ENCODE measurements at places on chromosomes 3 and 15.

DNA sequence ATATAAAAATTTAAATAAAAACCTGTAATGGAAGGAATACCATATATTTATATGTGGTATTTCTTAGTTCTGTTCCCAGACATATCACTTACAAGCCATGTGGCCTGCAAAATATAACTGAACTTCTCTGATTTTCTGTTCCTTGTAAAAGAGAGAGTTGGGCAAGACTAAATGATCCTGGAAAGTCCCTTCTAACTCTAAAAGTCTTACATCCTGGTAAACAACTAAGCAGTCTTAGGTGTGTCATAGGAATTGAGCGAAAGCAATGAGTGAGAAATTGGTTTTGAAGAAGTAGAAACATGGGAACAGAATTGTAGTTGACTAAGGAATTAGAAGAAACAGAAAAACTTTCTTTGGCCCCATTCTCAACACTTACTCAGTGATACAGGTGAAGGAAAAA is 25.3 kb upstream of the IL20RB start:
- DNase-seq: no peak

DNA sequence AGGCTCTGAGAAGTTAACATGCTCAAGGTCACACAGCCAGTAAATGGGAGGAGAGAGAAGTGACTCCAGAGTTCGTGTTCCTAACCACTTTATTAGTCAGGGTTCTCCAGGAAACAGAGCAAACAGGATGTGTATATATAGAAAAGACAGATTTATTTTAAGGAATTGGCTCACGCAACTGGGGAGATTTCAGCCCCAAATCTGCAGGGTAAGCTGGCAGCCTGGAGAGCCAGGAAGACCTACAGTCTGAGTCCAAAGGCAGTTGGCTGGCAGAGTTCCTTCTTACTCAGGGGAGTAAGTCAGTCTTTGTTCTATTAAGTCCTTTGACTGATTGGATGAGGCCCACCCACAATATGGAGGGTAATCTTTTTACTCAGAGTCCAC is 118.2 kb upstream of the PROK2 start:
- no peak for DNase-seq

DNA sequence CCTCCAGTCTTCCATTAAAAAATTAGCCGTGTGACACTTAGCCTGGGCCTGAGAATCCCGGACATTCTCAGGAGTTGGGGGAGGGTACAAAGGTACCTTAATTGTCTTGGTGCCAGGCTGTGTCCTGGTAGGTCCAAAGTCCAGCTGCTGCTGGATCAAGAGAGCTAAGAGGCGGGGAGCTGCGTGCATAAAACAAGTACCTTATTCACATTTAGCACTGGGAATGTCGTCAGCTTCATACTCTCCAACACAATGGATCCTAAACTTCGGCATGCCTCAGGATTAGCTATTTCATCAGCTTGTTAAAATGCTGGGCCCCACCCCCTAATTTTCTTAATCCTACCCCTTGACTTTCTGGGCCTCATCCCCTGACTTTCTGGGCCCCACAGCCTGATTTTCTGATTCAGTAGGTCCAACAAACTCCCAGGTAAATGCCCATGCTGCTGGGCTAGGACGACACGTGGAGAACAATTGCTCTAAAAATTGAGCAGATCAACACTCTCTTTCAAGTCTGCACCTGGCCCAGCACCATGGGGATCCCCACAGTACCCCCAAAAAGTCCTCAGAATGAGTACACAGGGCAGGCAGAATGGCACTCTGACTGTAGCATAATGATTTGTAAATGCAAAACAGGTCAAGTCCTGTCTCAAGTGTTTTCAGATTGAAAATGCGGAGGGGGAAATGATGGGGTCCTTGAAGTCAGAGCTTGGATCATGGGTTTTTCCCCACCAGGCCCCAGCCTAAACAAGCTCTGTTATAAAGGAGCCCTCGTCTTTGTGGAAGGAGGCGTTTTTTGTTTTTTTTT is 5.6 kb upstream of the AEN start:
- no peak for DNase-seq

- no peak for DNase-seq
Observed at GRCh38 chr3:6448011-6448410, 412.9 kb upstream of the GRM7 start.

DNA sequence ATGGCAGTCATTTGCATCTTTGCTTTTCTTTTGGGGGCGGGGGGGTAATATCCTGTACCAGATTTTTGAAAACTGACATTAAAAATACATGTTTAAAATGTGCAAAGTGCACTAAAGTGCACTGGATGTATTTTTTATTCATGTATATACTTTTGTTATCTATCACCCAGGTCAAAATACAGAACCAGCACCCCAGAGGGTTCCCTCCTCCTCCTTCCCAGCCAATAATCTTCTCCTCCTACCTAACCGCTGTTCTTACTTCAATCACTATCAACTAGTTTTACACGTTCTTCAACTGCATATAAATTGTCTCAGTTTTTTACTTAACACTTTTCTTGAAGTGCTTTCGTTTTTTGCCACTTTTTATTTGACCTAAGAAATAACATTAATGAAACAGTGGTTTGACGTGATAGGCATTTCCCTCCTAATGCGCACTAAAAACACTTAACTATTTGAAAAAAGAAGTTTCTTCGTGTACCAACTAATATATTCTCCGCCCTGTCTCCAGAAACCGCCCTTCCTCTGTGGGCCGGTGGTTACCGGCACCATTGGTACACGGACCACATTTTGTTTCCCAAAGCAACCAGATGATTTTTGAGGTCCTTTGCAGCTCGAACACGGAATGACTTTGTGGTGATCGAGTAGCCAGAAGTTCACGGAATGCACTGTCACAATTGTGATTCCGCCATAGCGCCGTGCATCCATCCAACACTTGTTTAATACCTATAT is 836 bp upstream of the AKAP13 start:
- peak; percentile 33 for DNase-seq

GRCh38 chr3:117926819-117927218 is 1107.8 kb downstream of the IGSF11 start:
- DNase-seq: no peak

DNA sequence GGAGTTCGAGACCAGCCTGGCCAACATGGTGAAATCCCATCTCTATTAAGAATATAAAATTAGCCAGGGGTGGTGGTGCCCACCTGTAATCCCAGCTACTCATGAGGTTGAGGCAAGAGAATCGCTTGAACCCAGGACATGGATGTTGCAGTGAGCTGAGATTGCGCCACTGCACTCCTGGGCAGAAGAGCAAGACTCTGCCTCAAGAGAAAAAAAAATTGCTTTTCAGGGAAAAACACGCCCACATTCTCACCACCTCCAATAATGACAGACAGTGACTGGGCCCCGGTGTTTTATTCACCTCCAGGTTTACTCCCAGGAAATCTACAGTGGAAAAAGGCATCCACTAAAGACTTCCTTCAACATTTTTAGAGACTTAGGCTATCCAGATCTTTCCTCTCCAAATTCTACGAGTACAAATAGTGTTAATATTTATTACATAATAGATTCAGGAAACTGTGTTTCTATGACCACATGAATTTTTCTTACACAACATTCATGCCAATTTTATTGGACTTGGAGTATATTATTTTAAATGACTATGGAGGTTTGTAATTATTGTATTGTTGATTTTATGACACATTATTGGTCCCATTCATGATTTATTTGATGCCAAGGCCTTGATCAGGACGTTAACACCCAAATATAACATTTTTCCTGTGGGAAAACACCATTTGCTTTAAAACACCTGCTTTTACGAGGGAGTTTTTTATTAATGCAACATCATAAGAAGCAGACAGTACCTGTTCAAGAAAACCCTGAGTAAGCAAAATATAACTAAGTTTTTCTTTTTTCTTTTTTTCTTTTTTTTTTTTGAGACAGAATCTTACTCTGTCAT is 26.6 kb downstream of the IGF2BP2 start:
- no peak for DNase-seq

- DNase-seq: no peak
Observed at GRCh38 chr3:52314489-52314888, 1.6 kb upstream of the DNAH1 start.

DNA sequence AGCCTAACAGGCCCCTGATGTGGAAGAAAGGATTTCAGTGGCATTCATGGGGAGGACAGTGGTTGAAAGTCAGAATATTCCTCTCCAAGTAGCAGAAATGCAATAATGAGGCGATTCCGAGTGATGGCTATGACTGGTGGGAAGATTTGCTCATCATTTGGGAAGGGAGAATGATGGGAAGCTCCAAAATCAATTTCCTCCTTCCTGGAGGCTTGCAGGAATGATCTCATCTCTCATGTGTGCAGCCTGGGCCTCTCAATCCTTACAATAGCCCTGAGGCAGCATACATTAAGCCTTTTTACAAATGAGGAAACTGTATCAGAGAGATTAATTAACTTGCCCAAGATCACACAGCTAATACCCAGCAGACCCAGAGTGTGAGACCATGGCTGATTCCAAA is 58.7 kb downstream of the BOC start:
- no peak for DNase-seq

- DNase-seq: no peak
Observed at GRCh38 chr3:82129221-82129801, 367.9 kb upstream of the GBE1 start.

DNA sequence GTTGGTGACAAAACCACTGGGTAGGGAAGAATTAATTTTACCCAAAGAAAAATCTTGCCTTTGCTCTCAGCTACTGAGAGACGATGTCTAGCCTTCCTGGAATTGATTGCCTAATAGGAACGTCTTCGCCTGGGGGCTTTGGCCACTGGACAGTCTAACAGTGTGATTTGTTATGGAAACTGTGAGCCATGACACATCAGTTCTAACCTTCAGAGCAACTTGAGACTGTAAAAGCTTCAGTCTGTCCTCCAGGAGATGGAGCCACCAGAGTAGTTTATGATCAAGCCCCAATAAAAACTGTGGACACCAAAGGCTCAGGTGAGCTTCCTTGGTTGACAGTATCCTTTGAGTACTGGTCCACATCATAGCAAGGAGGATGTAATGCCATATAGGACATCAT is 235.8 kb upstream of the TMCO5A start:
- DNase-seq: no peak

DNA sequence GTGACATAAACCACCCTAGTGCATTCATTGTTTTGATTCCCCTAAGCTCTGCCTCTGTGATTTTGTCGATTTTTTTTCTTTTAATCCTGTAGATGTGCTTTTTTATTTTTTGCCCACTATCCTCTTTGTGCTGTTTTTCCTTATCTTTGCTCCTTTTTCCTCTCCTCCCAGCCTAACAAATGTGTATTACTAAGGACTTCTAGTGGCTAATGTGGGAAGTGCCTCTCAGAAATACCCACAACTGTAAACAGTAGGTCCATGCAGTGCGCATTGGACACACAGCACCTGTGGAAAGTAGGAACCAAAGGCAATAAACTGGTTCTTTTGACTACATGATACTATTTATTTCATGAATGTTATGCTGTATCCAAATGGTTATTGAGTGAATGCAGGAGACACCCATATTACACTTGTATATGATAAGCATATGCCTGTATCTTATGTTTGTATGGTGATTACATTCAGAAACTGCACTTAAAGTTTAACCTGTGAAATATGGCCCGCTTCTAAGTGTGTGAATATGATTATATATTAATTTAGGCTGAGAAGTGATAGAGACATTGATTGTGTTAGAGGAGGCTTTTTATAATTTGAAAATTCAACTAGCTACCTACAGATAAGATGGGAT is 147.8 kb downstream of the PLCL2 start:
- no peak for DNase-seq
